ENCODE measurements at places on chromosomes 13 and 19. TPM values are rescaled to one million over a fixed set of nuclear protein-coding genes. Genes with fewer than 3 reads are reported as not detected.

Gene TUBB4A
- total RNA-seq = 4.4 TPM

GRCh38 chr19:3047496-3048189 is 14.7 kb downstream of the TLE5 start:
- DNase-seq = peak; percentile 90

- no peak for DNase-seq
Measured at GRCh38 chr19:872266-872951, 12.9 kb downstream of the CFD start.

GRCh38 chr13:45222516-45222915 is 21.7 kb upstream of the KCTD4 start:
- DNase-seq = no peak

- no peak for DNase-seq
Measured at GRCh38 chr13:32248801-32249200, 66.4 kb downstream of the ZAR1L start.

- DNase-seq = no peak
Measured at GRCh38 chr19:17393002-17393401, 994 bp downstream of the CCDC194 start.
